ENCODE measurements at places on chromosomes 1 and 21. TPM values are rescaled to one million over a fixed set of nuclear protein-coding genes. Genes with fewer than 3 reads are reported as not detected.
A peak's percentile ranks its signal among the peaks of the same experiment; 100 is the strongest.

DNA sequence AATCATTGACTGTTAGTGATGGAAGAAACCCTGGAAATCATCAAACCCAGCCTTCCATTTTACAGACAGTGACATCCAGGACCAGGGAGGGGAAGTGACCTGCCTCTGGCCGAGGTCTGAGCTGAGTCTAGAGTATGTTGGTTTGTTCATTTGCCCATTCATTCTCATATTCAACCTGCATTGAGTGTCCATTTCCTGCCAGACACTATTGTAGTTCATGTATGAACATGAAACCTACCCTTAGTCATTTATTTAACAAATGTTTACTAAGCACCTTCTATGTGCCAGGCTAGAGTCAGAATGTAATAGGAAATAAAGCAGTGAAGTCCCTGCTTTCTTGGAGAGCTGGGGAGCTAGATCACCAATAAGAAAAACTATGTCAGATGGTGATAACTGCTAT is 51.3 kb downstream of the KCND3 start:
- DNase-seq, result no peak

S100A14 gene
- 4.1 TPM for total RNA-seq

- DNase-seq, result peak; percentile 4
Measured at GRCh38 chr1:1925437-1926345, 6.6 kb upstream of the TMEM52 start.

DNA sequence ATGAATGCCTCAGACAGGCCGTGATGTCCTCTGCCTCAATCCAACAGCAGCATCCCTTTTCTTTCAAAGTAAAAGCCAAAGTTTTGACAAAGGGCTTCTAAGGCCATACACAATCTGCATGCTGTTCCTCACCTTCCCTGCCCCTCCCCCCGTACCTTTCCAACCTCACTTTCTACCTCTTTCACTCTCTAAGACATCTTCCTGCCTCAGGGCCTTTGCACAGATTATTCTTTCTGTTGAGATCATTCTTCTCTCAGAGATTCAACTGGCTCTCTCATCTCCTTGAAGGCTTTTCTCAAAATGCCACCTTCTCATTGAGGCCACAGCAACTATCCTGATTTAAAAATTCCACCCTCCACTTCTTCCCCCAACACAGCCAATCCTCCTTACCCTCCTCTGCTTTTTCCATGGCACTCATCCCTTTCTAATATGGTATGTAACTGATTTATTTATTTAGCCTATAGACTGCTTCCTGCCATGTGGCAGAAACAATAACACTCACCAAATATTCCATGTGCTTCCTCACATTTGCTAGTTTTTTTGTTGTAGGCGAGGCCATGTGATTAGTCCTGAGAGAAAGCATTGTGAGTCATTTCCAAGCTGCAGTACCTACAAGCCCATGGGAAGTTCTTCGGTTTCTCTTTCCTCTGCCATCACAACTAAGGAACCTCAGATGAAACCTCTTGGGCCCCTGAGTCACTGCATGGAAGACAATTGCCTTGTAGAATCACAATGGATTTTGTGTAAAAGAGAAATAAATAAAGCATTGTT is 58.7 kb upstream of the GADD45A start:
- DNase-seq, result no peak

DNA sequence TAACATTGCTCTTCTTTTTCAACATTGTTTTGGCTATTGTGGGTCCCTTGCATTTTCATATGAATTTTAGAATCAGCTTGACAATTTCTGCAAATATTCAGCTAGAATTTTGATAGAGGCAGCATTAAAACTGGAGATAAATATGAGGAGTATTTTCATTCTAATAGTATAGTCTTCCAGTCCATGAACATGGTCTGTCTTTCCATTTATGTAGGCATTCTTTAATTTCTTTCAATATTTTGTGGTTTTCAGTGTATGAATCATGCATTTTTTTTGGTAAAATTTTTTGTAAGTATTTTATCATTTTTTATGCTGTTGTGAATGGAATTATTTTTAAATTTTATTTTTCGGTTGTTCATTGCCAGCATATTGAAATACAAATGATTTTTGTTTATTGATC is 97.2 kb downstream of the DNAH14 start:
- DNase-seq, result no peak

NCF2 gene
- total RNA-seq, result 5.1 TPM

C1orf94 gene
- total RNA-seq, result not detected
